ENCODE measurements at places on chromosomes 4 and X.

DNA sequence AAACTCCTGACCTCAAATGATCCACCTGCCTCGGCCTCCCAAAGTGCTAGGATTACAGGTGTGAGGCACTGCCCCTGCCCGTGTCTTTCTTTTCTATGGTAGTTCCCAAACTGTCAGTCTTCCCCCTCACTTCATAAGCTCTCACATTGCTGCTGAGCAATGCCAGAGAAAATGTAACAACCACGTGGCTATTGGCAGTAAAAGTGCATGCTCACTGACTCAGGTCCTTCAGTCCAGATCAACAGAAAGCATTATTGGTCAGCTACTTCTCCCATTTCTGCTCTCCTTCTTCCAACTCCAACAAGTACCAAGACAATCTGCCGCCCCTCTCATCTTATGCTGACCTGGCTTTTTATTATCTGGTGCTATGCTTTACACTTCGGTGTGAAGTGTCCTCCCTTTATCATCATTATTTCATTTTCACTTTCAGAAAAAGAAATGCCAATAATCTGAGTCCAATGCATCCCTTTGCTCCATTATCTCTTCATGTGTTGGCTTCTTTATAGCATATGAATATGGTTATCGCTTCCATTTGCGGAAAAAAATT lies 133.8 kb upstream of the UGT8 start:
- no peak for DNase-seq

GRCh38 chrX:148661035-148661434 lies 160.6 kb downstream of the AFF2 start:
- DNase-seq, result peak; percentile 11

DNA sequence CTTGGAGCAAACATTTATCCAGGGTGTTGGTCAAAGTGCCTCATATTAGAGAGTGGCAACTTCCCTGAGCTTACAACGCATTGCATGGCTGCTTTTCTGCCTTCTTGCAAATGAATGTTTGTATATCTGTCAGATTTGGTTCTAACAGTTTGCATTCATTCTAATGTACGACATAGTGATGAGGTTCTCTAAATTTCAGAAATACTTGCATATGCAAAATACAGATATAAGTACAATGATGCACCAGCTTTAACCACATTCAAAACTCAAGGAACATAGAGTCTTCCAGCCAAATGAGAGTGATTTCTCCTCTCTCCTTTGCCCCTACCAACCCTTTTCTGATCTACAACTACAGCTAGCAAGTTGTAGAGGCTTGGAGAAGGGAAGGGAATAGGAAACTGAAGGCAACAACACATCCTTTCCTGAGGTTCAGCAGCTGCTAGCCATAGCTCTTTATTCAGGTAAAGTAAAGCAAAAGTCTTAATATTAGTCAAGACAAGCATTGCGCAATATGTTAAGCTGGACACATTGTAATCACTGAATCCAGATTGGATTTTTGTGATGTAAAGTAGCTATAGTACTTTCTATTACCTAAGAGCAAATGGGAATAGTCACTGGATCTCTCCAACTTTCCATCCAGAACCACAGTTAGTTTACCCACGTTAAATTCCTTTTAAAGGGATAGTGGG lies 6.3 kb downstream of the TKTL2 start:
- DNase-seq, result no peak

- DNase-seq, result no peak
Observed at GRCh38 chr4:182065255-182065654, 177.9 kb upstream of the TENM3 start.

DNA sequence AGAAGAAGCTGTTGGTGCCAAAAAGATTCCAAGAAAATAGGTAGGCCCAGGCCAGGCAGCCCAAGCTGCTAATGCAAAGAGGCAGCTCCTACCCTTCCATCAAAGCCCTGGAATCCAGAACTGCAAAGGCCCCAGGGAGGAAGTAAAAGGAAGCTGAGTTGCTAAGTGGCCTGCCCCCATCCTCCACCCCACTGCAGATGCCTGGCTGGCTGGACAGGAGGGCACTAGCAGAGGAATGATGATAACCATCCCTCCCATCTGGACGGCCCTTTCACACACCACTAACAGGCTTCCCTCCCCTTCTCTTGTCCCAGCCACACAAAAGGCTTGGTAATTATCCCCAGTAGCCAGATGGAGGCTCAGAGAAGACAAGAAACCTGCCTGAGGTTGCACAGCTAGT lies 32.4 kb upstream of the PJA1 start:
- no peak for DNase-seq

GRCh38 chr4:162878096-162878495 lies 288.6 kb downstream of the NAF1 start:
- DNase-seq, result no peak

GRCh38 chr4:149211876-149212275 lies 603.8 kb downstream of the IQCM start:
- no peak for DNase-seq

DNA sequence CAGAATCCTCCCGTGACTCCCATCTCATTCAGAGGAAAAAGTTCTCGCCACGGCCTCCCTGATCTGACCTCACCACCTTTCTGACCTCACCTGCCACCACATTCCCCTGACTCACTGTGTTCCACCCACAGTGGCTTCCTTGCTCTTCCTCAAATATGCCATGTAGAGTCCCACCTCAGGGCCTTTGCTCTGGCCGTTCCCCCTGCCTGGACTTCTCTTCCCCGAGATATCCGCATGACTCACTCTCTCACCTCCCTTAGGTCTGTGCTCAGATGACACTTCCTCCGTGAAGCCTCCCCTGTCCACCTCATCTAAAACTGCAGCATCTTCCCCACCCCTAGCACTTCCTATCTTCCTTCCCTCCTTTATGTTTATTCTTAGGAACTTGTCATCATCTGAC lies 7.2 kb upstream of the TSPYL2 start:
- no peak for DNase-seq

DNA sequence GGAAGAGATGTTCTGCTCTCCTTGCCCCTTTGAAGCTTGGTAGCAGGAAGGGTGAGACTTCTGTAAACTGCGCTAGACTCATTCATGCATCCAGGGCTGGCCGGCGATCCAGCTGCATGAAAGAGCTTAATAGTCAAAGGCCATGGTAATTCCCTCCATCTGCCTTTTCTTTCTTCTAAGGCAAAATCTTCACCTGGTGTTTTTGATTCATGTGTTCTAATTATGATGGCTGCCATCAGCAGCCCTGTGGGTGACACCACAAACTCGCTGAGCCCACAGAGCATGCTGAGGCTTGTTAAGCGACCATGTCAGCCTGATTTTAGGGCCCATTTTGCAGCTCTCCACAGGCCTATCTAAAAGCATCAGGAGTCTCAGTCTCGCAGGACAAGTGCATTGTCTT lies 450.1 kb upstream of the TENM3 start:
- no peak for DNase-seq

DNA sequence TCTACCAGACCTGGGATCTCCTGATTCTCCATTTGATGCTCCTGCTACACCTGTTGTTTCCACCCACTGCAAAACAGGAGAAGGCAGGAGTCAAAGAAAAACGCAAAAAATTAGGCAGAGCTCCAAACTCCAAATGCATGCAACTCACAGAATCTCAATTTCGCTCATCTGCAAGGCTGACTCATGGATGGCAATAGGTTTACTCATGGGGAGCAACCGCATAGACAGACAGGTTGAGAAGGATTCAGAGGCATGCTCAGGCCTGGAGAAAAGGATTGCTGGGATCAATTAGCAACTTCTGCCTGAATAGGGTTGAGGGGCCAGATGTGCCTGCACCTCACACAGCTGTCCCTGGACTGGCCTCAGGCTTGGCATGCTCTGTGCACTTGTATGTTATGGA lies 231.0 kb downstream of the LDB2 start:
- DNase-seq, result peak; percentile 80

GRCh38 chr4:29817961-29818360 lies 902.2 kb upstream of the PCDH7 start:
- DNase-seq, result no peak

GRCh38 chr4:114282937-114283336 lies 303.5 kb upstream of the ARSJ start:
- no peak for DNase-seq

DNA sequence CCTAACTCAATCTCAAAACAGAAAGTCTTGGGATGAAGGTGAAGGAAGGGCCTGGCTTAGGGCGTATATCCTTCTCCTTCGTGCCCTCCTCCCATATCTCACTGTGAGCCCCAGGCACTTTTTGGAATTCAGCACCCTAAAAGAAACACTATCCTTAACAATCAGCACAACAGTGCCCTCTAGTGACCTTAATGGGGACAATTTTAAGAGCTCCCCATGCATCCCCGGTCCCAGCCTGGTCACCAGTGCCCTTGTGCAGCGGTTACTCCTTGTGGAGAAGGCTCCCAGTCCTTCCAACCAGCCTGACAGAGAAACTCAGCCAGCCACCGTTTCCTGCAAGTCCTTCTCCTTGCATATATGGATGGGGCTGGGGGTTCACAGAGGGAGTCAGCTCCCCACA lies 4.2 kb downstream of the PAK3 start:
- DNase-seq, result peak; percentile 35

DNA sequence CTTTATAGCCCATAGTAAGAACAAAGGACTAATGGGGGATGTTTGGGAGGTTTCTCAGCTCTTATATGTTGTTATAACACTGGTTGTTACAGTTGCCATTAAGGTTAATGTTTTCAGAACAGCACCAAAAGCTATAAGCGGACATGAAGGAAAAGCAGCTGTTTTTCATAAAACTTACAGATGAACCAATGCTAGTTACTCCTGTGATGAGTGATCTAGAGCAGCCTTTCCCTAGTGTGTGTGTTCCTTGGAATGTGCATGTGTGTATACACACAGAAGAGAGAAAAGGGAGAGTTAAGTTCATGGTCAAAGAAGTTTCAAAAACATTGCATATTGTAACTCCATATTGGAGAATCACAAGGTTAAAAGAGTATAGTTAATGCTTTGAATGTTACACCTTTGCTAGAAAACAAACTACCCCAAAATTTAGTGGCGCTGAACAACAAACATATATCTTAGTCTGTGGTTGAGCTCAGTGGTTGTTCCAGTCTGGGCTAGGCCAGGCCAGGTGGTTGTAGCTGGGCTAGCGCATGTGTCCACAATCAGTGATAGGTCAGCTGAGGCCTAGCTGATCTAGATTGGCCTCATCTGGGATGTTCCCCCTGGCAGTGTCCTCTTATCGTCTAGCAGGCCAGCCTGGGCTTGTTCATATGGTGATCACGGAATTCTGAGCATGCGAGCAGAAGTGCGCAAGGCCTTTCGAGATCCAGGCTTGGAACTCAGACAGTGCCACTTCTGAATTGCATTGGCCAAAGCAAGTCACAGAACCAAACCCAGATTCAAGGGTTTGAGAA lies 151.0 kb downstream of the NHS start:
- DNase-seq, result no peak

- DNase-seq, result peak; percentile 14
Observed at GRCh38 chr4:3765271-3766035, 732 bp upstream of the ADRA2C start.

DNA sequence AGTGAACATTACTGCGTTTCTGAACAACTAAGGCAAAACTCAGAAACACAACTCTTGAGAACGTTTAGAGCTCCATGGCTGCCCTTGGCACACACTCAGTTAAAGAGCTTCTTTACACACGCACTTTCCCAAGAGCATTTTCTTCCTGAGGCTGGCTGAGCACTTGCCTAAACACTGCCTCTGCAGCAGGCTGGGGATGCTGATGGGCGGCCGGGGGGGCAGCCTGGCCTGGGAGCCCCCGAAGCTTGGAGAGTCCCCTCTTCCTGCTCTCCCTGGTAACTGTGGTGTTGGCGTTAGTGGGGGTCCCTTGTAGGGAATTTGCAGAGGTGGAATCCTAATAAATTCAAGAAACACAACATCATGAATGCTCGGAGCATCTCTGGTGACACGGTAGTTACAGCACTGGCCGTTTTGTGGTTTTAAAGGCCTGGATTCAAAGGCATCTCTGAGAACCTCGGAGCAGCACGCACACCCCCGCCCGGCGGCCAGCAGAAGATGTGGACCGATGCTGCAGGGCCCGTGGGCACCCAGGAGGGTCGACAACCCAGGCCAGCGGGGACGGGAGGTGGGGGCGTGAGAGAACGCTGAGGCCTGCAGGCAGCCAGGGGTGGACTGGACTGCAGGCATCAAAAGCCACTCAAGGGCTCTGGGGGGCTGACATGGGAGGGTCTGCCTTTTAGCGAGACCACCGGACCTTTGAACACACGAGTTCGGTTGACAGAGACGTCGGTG lies 45.4 kb downstream of the FGFRL1 start:
- no peak for DNase-seq

GRCh38 chrX:132877954-132878536 lies 80.4 kb downstream of the HS6ST2 start:
- no peak for DNase-seq

DNA sequence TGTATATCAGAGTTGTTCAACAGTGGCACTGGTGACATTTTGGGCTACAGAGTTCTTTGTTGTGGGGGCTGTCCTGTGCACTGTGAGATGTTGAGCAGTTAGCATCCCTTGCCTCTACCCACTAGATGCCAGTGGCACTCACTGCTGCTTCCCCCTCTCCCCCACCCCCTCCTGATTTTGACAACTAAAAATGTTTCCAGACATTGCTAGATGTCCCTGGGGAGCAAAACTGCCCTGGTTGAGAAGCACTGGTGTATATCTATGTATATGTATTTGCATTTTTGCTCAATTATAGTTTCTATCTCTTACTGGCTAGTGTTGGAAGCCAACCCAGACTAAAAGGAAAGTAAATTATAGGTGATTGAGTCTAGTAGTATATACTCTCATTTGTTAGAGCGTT lies 2.4 kb downstream of the TMEM131L start:
- DNase-seq, result no peak

DNA sequence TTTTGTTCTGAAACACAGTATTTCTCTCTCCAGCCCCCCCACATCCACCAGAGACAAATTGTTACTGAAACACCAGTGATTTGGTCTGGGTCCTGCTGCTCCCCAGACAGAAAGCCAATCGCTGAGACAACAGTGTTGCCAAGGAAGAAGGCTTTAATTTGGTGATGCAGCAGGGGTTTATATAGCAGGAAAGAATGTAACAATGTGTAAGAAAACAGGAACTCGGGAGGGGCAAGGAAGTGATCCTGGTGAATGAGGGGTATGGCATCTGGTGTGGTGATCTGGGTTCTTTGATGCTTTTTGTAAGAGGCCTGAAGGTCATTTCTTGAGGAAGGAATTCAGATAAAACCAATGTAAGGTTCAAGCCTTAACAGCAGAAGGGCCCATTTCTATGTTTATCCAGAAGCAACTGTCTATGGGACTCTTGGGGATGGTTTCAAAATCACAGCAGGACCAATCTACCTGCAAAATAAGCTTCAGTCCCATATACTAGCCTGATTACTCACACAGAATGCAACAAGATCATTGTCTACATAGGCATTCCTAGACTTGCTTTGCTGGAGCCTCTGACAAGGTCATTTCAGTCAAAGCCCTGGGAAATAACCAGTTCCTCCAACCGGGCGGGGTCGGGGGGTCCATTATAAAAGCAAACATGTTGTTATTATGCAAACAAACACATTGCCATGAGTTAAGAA lies 445.2 kb upstream of the ZFP42 start:
- DNase-seq, result peak; percentile 27

GRCh38 chr4:79514621-79515329 lies 106.7 kb upstream of the GK2 start:
- DNase-seq, result no peak

DNA sequence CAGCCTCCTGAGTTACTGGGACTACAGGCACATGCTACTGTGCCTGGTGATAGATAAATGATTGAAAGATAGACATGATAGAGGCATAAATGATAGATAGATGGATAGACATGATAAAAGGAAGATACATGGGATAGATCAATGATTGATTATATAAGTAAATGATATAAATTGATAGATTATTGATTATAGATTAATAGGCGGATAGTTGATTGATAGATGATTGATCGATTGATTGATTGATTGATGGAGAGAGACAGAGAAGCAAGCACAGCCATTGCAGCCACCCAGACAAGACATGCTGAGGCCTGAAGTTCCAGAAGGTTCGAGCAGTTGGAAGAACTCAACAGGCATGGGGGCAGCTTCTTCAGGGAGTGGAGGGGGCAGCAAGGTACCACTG lies 17.7 kb upstream of the PLXNB3 start:
- DNase-seq, result no peak

Data from astrocyte of the spinal cord (primary cell).